Mucosa of descending colon (tissue), 3 donors: ENCODE measurements at places on chromosomes 4 and X. TPM values are rescaled to one million over a fixed set of nuclear protein-coding genes. Genes with fewer than 3 reads are reported as not detected.

- no peak for DNase-seq
Measured at GRCh38 chr4:147347217-147347616, 133.7 kb upstream of the EDNRA start.

DNA sequence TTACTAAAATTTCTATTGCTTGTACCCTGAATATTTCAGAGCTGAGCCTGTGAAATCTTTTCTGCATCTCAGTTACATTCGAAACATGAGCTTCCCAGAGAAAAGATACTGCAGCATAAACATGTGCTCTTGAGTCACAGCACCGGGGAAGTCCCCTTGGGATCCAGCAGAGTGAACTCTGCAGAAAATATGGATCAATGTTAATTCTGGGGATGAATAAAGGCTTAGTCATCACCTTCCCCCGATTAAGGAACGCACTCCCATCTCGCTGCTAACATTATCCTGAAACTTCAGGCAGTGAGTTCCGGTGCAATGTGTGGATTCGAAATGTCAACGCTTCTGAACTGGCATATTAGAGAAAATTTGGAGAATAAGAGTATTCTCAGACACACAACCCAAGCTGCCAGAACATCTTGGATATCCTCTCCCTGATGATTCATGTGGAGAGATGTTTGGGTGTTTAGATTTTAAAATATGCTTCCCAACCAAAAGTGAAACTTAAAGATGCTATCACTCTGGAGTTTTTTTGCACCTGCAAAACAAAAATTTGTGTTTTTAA lies 90.8 kb downstream of the IRF2 start:
- DNase-seq: no peak

- DNase-seq: no peak
Measured at GRCh38 chrX:134545510-134545909, 85.5 kb downstream of the HPRT1 start.

DNA sequence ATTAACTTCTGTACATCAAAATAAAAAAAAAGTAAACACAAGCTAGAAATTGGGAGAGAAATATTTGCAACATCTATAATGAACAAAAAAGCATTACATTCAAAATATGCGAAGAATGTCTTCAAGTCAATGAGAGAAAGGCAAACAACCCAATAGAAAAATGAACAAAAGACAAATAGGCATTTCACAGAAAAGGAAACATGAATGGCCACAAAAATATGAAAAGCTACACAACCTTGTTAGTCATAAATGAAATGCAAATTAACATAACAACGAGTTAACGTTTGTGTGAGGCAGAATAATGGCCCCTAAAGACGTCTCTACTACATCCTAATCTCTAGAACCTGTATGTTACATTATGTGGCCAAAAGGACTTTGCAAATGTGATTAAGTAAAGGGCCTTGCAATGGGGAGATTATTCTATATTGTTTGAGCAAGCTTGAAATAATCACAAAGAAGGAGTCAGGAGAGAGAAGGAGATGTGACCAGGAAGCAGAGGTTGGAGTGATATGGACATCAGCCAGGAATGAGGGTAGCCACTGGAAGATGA lies 86.8 kb downstream of the WDFY3 start:
- DNase-seq: no peak

GRCh38 chrX:67612231-67612630 lies 68.4 kb downstream of the AR start:
- DNase-seq: no peak

DNA sequence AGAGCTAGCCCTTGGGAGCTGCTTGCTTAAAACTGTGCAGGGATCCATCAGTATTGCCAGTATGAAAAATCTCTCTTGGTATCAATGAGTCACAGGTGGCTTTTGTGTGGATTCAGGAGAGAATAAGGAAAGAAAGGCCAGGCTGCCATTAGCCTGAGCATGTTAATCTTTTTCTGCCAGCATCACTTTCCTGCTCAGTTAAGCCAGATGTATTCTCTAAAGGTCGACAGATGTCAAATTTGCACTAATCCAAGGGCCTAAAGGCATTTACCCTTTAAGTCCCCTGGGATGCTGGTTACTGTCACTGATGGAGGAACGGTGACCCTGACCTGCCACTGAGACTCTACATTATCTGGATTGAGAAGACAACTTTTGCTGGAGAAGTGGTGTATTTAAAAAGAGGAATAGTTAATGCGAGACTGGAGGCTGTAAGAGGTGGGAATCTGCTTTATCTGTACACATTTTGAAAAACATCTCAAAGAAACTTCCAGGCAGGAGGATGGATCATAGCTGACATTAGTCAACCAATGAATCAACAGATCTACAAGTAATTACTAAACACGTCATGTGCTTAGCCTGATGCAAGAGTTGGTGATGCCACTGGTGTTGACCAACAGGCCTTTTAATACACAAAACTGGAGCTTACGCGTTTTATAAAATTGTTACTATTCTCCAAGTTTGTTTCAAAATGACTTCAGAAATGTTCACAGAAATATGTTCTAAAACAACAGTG lies 241.4 kb upstream of the ANXA3 start:
- DNase-seq: no peak

GRCh38 chrX:34365471-34365870 lies 233.4 kb upstream of the FAM47A start:
- DNase-seq: no peak

DNA sequence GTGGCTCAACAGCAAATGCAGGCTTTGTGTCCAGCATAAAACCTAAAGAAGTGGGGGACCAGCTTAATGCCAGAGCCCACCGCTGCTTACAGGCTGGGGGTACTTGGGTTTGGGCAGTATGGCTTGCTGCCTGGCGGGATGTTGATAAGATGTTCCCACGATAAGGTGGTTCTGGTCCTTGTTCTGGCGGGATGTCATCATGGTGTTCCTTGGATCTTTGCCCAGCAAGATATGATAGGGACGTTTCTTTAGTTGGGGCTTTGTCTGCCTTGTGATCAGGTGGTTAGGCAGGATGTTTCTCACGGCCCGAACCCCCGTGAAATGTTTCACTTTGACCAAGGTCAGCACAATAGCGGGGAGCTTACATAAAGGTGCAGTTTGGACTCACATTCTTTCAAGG lies 35.3 kb downstream of the PNPLA4 start:
- DNase-seq: no peak

- DNase-seq: no peak
Measured at GRCh38 chr4:161841759-161842158, 322.0 kb downstream of the FSTL5 start.

DNA sequence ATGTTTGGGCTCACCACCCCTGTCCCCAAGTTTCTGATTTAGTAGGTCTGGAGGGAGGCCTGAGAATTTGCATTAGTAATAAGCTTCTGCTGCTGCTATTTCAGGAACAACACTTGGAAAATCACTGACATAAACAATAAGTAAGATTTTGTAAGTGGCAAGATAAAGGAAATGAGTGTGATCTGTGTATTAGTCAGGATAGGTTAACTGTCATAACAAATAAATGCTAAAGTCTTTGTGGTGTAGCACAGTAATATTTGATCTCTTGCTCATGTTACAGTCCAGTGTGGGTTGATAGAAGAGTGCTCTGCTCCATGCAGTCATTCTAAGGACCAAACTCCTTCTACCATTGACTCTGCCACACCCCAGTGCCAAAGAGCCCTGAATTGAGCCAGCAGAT lies 67.0 kb downstream of the NHS start:
- no peak for DNase-seq

DNA sequence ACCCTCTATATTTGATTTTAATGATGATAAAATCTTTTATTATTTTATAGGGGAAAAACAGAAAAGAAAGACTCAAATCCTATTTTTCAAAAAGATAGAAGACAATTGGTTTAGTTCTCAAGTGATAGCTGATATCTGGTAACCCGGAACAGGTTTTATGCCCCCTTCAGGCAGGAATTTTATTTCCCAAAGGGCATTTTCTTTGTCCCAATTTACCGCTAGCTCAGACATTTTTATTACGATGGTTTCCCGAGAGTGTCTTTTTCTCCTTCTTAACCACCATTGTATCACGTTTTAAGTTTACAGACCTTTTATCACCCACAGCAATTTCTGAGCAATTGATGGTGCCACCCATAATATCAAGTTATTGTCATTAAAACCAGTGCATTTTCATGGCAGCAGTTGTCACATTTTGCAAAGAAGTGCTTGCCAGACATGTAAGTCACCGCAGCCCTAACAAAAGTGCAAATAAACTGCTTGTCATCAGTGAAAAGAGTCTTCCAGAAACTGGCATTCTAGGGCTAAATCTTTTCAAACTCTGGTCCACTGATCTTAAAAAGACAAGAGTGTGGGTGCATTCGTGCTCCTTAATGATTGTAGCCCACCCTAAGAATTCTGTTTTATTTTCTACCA lies 204.8 kb upstream of the VCX start:
- DNase-seq: no peak

GRCh38 chr4:77235289-77235854 lies 78.4 kb downstream of the CCNG2 start:
- no peak for DNase-seq

- DNase-seq: no peak
Measured at GRCh38 chr4:54750341-54750740, 92.6 kb downstream of the KIT start.

DNA sequence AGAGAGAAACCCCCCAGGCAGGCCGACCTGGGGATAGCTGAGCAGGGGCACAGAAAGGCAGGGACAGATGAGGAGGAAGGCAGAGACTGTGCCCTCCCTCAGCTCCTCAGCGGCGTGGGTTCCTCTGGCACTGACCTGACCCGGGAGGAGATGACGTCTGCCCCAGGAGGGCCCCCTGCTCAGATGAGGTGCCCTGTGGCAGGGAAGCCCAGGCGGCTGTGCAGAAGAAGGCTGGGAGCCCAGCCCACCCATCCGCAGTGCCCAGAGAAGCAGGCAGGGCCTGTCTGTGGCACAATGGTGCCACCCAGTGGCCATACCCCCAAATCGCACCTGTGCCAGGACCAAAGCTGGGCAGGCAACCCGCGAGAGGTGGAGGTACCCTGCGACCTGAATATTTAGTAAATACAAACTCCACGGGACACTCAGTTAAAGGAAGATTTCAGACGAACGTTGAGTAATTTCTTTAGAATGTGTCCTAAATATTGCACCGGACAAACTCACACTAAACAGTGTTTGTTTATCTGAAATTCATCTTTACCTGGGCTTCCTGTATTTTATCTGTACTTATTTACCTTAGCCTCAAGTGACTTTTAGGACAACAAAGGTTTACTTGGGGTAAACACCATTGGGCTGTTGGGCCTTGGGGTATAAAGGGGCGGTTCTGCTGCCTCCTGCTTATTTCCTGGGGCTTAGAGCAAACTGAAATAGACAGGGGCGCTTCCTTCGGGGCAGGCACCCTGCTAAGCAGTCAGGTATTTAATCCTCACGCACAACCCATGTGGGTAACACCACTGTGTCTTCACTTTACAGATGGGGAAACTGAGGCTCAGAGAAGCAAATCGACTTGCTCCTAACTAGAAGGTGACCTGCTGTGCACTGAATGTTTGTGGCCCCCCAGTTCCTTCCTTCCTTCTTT lies 46.5 kb upstream of the HMX1 start:
- DNase-seq: peak; percentile 77

- DNase-seq: peak; percentile 27
Measured at GRCh38 chrX:130523460-130524394, 121.9 kb downstream of the RBMX2 start.

GRCh38 chr4:56093576-56093975 lies 144.8 kb downstream of the CEP135 start:
- DNase-seq: no peak

DNA sequence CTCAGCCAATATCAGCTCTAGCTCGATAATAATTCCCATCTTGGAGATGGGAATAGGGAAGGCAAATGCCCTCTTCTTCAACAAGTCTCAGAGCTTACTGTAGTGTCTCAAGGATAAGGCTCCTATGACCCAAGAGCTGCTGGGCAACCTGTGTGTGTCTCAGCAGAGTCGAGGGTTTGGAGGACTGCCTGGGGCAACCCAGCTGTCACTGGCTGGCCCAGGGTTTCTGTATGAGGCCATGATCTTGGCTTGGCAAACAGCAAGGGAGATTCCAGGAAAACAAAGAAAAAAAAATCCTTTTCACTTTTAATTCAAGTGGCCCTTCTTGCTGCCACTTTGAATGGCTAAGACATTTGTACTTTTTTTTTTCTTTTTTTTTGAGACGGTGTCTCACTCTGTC lies 34.4 kb downstream of the TMSB4X start:
- DNase-seq: peak; percentile 47

DNA sequence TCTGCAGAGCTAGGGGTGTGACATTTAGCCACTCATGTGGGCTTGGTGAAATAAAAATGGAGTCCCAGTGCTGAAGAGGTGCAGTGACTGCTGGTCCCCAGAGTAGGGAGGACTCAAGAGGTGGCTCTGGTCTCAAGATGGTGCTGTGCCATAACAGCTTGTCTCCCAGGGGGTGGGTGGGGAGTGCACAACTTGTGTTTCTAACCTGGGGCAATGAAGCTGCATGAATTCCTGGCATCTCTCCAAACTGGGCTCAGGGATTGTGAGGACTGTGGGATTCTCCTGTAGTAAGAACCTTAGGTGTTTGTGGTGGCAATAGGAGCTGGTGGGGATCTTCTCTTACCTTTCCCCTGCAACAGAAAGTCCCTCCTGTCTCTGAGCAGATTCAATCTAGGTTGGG lies 278.9 kb upstream of the SFRP2 start:
- DNase-seq: no peak

DNA sequence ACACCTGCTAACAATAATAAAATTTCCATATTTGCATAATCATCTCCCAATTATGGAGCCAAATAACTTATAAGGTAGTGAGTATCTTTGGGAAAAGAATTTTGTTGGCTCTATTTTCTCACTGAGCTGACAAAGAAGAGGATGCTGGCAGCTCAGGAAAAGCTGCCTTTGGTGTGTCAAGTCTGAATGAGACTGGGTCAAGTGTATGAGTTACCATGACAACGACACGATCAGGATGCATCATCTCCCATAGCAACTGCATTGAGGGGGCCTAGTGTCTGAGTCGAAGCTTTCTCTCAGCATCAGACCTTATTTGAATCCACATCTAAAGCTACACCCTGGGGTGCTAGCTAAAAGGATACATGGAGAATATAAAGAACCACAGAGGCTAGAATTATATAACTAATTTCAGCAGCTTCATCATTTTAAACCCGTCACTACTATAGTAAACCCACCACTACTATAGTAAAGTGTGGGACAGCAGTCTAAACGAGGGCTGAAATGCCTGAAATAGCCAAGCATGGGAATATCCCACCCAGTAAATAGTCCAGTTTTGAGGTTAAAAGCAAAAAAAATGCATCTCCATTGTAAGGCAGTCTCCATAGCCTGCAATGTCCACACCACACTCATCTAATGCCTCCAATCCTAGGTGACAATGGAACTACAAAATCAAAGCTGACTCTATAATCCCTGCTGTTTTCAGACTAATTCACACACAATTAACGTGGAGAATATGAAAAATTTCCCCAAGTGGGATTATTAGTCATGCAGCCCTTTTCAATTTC lies 16.0 kb downstream of the GSPT2 start:
- DNase-seq: no peak

The NLGN4X gene
- total RNA-seq: 1.1 TPM

The PLA2G12A gene
- 45.3 TPM for total RNA-seq

The GAGE12F gene
- not detected for total RNA-seq

The MRFAP1 gene
- 115 TPM for total RNA-seq

The SHROOM2 gene
- 11.5 TPM for total RNA-seq

The GPRASP2 gene
- total RNA-seq: 11.4 TPM

The SYTL5 gene
- total RNA-seq: 3.0 TPM
